ENCODE measurements at places on chromosomes 3 and 15.

GRCh38 chr15:49458145-49458544 is 35.1 kb downstream of the FGF7 start:
- DNase-seq, result no peak

DNA sequence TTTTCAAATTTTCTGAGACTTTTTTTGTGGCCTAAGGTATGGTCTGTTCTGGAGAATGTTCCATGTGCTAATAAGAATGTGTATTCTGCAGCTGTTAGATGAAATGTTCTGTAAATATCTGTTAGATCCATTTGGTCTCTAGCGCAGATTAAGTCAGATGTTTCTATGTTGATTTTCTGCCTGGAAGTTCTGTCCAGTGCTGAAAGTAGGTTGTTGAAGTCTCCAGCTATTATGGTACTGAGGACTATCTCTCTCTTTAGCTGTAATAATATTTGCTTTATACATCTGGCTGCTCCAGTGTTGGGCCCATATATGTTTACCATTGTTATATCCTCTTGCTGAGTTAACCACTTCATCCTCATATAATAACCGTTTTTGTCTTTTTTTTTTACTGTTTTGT is 13.2 kb upstream of the TUBGCP5 start:
- DNase-seq, result no peak

DNA sequence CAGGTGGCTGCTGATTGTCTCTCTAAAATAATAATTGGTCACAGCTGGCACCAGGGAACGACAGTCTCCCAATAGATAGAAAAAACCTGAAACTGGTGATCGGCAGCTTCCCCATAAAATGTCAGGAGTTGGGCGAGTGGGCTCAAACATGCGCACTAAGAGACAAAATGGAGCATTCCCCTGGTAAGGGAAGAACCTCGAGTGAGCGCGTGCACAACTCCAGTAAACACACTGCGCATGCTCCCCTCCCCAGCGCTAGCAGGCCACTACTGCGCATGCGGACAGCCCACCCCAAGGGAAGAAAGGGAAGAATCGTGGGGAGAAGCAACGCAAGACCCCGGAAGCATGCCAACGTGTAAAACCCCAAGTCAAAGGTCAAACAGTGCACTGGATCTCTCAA is 7.7 kb upstream of the STARD5 start:
- no peak for DNase-seq

DNA sequence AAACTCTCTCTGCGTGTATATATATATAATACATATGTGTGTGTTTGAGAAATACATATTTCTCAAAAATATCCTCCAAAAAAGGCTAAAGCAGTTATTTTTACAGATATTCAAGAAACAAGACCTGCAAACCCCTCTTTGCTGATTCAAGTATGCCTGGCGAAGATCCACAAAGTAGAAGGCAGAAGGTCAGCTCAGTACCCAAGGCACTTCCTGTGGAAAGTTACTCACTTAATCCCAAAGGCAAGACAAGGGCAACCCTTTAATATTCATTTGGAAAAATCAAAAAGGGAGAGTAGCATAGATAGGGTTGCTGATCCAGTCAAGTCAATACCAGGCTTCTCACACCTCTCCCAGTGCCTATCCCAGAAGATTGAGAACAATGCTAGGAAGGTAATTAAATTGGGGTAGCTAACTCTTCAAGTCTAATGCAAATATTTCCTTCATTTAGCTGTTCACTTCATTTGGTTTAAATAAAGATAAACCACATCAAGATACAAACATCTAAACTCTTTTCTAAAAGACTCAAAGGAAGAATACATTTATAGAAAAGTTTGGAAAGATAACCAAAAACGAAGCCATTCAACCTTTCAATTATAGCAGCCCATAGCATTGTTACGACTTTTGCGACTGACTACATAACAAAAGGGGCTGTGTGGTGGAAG is 7.2 kb downstream of the COX17 start:
- DNase-seq, result no peak

DNA sequence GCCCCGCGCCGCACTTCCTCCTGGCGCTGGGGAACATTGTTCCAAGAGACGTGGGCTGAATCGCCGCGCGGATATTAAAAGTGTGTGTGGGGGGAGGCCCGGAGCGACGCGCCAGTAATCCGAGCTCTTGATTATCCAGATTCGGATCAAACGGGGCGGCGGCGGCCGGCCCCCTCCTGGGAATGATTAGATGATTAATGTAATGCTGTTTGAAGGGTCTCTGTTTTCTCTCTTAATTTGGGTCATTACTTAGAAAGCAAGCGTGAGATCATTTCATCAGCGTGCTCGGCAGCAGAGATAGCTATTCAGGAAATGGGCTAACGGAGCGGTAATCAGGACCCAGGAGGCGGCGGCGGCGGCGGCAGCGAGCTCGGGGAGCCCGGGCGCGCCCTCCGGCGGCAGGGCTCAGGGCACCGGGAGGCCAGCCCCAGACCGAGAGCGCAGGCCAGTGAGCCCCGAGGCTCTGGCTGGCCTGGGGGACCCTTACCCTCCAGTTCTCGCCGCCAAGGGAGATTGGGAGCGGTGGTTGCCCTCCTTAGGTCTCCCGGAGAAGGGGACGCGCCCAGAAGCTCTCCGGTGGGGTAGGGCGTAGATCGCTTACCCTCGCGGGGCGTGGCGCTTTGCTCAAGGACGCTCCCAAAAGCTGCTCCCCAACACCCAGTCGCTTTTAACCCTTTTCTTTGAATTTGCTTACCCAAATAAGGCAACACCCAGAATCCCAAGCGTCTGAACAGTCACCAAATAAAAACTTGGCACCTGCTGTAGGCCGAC is 4.5 kb downstream of the FEZF2 start:
- DNase-seq, result no peak

GRCh38 chr15:69035205-69035917 is 20.9 kb downstream of the NOX5 start:
- DNase-seq, result no peak

GRCh38 chr3:134357914-134358811 is 16.1 kb downstream of the AMOTL2 start:
- DNase-seq, result no peak

GRCh38 chr3:32948625-32949445 is 2.6 kb upstream of the CCR4 start:
- no peak for DNase-seq

- no peak for DNase-seq
These were observed 35.5 kb downstream of the ECT2 start for GRCh38 chr3:172786036-172786435.

GRCh38 chr3:4739289-4740236 is 239.7 kb upstream of the BHLHE40 start:
- no peak for DNase-seq

- DNase-seq, result no peak
These were observed 553.1 kb downstream of the FHIT start for GRCh38 chr3:60698117-60698516.

DNA sequence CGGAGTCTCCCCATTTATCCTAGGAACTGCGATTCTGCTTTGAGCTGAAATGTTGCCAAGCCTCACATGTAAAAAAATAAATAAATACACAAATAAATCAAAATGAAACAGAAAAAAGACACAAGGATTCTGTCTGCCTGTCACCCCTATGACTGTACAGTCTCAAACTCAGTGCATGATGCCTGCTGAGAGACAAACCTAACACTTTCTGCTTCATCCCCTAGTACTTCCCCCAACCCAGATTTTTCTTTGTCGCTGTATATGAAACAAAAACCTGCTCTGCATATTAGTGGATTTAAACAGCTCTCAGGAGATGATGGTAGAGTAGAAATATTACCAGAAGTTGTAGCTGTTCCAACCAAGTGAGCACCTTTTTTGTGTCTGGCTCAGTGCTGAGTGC is 530.7 kb upstream of the CFAP20DC start:
- no peak for DNase-seq

- no peak for DNase-seq
These were observed 95.3 kb downstream of the SLC49A4 start for GRCh38 chr3:122890077-122890719.
